NCI-H2081 (cell line): ENCODE measurements at places on chromosomes 3 and 15.
A peak's percentile ranks its signal among the peaks of the same experiment; 100 is the strongest.

DNA sequence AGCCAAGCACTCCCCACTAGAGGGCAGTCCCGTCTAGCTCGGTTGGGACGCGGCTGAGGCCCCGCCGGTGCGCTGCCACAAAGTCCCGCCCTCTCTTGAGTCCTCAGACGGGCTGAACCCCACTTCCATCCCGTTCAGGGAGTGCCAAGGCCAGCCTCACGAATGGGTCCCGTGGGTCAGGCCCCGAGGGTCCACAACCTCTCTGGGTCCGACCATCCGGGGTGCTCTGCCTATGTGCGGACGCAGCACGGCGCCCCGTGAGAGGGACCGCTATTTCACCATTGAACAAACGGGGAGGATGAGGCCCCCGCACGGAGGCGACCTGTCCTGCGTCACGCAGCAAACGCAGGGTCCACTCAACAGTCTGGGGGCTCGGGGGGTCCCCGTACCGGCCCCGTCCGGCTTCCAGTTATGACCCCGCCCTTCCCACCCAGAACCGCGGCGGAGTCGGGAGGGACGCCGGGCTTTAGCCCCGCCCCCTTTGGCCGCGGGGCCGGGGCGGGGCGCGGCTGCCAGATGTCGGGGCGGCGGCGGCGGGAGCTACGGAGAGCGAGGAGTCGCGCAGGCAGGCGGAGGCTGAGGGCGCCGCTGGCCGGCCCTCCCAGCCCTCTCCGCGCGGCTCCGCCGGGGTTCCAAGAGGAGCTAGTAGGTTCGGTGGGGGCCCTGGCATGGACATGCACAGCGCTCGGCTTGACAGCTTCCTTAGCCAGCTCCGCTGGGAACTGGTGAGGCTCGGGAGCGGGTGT is at the start of gene INKA1:
Gene INKA1, plus strand, starts transcription at position 543 of the 746 bp plus-strand sequence. Its CDS starts 132 bp downstream, at position 675.
- peak; percentile 71 for DNase-seq

- no peak for DNase-seq
Measured at GRCh38 chr3:119322021-119322834, 28.0 kb downstream of the ARHGAP31 start.

DNA sequence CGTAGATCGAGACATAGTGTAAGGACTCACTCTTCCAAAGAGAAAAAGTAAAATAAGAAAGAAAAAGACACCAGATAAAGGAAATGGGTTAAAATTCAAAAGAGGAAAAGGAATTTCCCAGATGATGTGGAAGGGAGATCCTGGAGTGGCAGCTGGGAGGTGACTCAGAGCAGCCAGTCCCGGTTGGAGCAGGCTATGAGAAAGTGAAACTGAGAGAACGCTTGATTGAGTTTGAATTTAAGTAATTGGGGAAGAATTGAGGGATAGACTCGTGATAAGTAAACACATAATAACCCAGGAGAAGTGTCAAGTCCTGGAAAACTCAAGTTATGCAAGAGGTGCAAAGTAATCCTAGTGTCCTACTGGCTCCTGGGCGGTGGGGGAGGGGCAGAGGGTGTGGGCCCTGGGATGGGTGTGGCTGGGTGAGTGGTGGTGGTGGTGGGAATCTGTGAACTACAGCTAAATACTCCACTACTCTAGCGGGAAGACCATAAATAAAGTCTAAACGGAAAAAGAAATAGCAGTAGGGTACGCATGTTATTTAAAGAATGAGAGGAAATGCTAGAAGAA is 1.2 kb downstream of the PRR20G start:
- no peak for DNase-seq

DNA sequence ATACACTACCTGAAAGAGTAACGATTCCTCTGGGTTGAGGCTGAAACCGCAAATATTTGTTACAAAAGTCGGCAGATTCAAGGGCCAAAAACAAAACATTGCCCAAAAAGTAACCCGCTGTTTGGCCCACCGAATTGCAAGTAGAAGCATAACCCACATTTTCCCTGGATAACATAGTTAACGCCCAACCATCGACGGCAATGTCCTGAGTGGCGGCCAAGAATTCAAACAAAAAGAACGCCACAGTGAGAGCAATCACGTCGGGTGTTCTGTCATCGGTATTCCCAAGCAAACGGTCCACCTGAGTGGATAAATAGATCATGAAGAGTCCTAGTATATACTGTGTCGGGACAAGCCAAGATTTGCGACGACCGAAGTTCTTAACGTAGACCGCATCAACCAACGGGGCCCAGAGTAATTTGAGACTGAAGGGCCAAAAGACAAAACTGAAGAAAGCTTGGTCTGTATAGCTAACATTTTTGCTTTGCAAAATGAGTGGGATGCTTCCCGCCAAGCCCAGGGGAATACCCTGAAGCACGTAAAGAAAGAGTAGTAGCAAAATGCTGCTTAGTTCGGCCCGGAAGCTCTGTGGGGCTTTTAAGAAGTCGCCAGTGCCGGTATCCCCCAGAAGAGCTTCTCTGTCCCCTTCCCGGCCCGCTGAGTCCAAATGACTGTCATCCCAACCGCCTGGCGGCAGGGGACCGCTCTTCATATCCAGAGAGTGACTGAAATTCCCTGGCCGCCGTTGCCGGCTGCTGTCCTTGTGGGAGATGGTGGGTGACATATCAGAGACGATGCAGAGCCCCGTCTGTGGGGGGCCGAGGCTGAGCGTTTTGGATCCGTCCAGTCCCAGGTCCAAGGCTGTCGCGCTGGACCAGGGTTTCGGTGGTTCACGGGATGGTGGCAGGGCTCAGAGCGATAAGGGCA is 750 bp downstream of the SLC33A1 start:
- DNase-seq: peak; percentile 50

GRCh38 chr15:37105889-37106288 is 5.5 kb upstream of the MEIS2 start:
- DNase-seq: no peak

GRCh38 chr15:66132251-66132816 is 121.2 kb downstream of the MEGF11 start:
- DNase-seq: no peak

GRCh38 chr15:42159381-42160015 is 3.1 kb upstream of the PLA2G4F start:
- DNase-seq: peak; percentile 76

GRCh38 chr3:185489462-185489861 is 9.4 kb downstream of the TMEM41A start:
- no peak for DNase-seq

- DNase-seq: no peak
Measured at GRCh38 chr3:18853269-18853668, 295.0 kb upstream of the KCNH8 start.

GRCh38 chr3:194492001-194492400 is 5.2 kb upstream of the ATP13A3 start:
- no peak for DNase-seq

- no peak for DNase-seq
Measured at GRCh38 chr15:23797747-23798446, 110.8 kb upstream of the NDN start.

GRCh38 chr15:70835415-70835814 is 18.5 kb downstream of the LARP6 start:
- no peak for DNase-seq

GRCh38 chr3:16369276-16369675 is 104.3 kb downstream of the OXNAD1 start:
- no peak for DNase-seq

DNA sequence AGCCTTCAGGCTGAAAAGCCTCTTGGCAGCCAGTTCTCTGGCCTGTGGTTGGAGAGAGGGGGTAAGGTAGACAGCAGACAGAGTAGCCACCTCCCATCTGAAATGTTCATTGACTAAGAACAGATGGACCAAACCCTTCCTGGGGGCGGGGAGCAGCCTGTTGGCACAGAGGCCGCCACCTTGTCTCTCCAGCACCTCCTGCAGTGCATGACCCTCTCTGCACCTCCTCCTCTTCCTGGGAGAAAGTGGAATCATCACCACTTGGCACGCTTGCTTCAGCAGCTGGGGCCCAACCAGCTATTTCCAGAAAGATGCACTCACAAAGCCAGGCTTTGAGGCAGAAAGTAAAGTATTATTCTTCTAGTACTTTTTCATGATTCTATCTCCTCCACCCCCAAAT is 313.4 kb upstream of the CHRM5 start:
- no peak for DNase-seq

DNA sequence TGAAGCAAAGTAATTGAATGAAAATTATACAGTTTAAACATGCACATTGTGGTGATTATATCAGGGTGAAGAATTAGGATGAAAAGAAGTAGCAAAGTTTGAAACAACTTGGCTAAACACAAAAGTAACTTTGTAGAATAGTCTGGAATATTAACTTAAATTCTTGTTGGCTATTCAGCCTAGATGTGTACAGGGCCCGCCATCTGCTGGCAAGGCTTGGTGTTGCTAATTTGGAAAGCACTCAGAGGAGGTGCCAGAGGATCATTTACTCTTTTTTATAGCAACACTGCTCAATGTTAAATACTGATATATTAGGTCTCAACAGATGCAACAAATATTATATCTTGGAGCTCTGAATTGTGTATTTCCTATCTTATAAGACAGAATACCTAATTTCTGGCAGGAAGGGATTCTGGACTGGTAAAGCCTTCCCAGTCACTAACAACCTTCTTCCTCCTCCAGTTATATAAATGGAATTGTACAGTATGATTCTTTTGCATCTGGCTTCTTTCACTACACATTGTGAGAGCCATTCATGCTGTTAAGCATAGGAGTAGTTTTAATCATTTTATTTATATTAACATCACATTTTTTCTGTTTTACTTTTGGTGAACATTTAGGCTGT is 36.1 kb downstream of the TTC23 start:
- peak; percentile 52 for DNase-seq

- no peak for DNase-seq
Measured at GRCh38 chr3:195129644-195130492, 141.1 kb downstream of the XXYLT1 start.

DNA sequence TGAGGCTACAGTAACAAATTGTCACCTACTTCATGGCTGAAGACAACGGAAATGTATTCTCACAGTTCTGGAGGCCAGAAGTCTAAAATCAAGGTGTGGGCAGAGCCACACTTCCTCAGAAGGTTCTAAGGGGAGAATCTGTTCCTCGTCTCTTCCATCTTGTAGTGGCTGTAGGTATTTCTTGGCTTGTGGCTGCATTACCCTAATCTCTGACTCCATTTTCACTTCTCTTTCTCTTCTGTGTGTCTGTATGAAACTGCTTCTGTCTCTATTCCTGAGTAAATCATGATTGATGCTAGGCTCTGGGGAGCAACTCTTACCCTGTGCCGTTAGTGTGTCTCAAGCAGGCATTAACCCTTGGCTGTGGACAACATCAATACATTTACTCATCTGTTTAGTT is 164.7 kb downstream of the SQOR start:
- DNase-seq: no peak
